ENCODE measurements at places on chromosomes 3 and 15.

- DNase-seq = peak; percentile 33
Observed at GRCh38 chr3:150544041-150544440, 2.3 kb downstream of the SERP1 start.

DNA sequence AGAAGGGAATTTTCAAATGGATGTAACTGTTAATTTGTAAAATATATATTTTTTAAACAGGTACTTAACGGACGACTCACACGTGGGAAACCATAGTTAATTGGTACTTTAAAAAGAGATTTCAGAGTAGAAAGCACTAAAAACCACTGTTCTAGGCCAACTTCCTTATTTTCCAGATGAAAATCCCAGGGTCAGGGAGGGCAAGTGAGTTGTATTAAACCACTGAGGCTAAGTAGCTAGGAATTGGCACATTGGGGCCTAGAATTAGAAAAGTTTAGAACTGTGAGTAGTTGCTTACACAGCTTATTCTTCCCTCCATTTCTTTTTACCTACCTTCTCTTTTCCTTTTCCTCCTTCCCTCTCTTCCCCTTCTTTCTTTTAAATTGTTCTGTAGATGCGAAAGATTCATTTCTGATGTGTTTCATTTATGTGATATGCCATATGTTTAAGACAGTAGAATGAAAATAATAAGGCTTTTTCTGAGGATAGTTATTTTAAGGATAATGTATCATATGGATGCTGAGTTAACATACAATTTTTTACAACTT is 4.1 kb upstream of the UTS2B start:
- DNase-seq = no peak

DNA sequence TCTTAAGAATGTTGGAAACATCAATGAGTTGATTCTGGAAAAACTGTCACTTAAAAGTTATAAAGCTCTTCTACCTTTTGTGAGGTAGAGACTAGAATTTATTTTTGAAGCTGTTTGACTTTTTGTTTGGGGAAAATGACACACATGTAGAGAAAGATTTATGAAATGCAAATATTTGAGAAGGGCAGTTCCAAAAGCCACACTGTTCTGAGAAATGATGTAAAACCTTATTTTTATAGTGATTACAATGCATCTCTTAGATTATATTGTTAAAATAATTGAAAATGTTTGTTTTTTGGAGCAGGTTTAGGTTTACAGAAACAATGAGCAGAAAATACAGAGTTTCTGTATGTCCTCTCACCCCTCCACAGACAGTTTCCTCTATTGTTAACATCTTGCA is 116.1 kb upstream of the CMC1 start:
- no peak for DNase-seq

DNA sequence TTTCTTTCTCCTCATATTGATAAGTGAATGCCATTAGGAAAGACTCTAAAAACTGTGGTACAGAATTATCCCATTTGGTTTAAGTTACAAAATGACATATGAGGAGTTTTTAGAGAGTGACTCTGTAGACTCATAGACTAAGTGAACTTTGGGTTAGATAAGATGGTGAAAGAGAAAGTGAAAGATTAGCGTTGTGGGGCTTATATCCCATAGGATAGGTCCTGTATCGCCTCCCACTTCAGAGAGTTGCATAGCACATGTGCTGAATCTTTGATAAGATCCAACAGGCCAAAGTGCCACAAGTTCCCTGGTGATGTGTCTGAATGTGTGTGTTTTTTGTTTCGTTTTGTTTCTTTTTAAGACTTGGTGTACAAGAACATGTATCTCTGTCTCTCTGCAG is 666.9 kb downstream of the MECOM start:
- no peak for DNase-seq

DNA sequence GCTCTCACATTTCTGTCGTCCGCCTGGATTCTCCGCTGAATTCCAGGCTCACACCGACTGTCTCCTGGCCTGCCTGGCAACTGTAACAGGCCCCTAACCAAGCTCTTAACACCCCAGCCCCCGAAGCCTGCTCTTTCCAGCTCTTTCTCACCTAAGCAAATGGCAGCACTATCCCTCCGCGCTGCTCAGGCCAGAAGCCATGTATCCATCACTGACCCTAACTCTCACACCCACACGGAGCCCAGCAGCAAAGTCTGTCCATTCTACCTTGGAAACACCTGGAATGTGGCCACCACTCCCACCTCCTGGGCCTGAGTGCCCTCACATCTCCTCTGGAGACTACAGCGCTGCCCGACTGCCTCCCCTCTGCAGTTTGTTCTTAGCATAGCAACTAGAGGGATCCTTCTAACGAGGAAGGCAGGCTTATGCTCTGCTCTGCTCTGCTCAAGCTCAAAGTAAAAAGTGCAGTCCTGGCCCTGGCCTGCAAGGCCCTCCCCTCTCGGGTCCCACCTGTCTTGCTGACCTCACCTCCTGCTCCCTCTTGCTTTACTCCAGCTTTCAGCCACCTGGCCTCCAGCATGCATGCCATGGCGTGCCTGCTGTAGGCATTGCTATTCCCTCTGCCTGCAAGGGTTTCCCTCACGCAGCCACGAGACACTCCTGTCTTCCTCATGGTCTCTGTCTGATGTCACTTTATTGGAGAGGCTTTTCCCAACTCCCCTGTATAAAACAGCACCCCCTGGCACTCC is 27.2 kb downstream of the FEM1B start:
- DNase-seq = no peak

DNA sequence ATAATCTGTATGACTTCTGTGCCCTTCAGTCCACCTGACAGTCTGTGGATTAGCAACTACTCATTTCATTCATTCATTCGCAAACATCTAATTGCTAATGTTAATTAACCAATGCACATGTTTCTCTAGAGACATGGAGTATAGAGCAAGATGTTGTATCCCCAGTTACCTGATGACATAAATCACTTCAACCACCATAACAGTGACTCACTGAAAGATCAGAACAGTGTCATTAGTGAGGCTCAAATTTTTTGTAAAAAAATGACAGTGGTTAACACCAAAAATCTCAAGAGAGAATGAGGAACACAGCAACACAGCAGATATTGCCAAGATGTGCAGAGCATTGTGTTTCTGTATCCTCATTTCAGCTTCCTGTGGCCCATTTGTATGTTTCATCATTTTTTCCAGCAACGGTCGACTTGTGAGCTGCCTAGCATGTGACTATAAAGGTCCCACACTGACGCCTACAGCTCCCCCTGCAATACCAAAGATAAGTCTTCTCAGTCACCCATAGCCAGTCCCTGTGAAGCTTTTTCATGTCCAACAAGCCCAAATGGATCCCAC is 3.7 kb upstream of the PLD1 start:
- DNase-seq = peak; percentile 32

DNA sequence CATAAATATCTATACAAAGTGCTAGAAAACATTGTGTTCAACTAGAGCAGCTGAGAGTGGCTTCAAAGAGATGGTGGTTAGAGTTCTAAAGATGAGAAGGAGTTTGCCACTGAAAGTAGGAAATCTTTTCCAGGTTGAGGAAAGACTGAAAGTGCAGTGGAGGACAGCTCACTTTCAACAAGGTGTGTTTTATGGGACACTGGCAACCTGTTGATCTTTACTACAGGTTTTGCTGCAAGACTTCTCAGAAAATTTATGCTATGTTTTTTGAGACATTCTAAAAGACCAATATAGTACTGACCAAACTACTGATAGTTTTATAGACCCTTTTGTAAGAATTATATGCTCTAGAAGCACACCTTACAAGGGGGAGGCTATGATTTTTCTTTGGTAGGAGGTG is 3.8 kb downstream of the CHRNA7 start:
- no peak for DNase-seq

- no peak for DNase-seq
Observed at GRCh38 chr3:35291471-35292236, 347.7 kb upstream of the ARPP21 start.

- DNase-seq = peak; percentile 61
Observed at GRCh38 chr3:97971679-97972567, at the start of gene RIOX2. Gene RIOX2, minus strand, starts transcription at chr3:97972431. Its CDS starts 4,838 bp downstream, at chr3:97967593.

GRCh38 chr3:11350374-11350773 is 78.2 kb downstream of the ATG7 start:
- DNase-seq = no peak

- DNase-seq = no peak
Observed at GRCh38 chr3:128392818-128393544, 73.7 kb downstream of the DNAJB8 start.

- DNase-seq = peak; percentile 53
Observed at GRCh38 chr3:73036694-73037591, 24.5 kb upstream of the EBLN2 start.

GRCh38 chr3:54999159-54999558 is 71.3 kb upstream of the LRTM1 start:
- peak; percentile 88 for DNase-seq

GRCh38 chr3:40602778-40603385 is 78.1 kb downstream of the ZNF621 start:
- no peak for DNase-seq

DNA sequence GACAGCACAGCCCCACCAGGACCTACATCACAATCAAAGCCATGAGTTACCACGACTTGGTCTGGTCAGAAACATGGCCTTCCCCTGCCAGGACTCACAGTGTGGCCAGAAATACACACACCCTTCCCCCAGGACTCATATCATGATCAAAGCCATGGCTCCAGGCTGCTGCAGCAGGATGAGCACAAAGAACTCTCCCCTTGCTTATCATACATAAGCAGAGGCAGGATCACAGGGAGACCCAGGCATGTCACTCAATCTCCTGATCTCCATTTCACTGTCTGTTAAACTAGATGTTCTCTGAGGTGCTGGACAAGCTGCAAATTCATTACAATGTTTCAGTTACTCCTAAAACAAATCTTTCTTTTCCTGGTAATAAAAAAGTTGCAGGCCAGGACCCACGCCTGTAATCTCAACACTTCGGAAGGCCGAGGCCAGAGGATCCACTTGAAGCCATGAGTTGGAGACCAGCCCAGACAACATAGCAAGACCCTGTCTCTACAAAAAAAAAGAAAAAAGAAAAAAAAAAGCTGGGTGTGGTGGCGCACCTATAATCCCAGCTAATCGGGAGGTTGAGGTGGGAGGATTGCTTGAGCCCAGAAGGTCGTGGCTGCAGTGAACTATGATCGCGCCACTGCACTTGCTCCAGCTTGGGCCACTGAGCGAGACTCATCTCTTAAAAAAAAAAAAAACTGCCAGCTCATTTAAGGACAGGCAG is 1.2 kb downstream of the PFKFB4 start:
- DNase-seq = no peak

GRCh38 chr3:149023951-149024350 is 32.6 kb downstream of the GYG1 start:
- DNase-seq = no peak

DNA sequence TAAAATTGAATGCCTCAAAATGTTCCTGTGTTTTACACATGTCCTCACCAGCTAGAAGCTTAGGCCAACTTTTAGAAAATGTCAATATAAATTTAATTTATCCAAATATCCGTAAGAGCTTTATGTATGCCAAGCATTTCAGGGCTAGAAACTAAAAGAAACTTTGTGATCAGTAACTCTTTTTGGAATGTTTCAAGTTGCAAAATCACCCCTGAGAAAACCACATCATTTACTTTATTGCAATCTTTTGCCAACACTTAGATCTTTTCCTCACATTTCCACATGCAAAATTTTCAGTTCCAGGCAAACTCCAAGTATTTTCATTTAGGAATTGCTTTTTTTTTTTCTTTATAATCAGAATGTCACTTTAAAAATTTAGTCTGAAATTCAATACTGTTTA is 20.1 kb upstream of the IGF1R start:
- no peak for DNase-seq

DNA sequence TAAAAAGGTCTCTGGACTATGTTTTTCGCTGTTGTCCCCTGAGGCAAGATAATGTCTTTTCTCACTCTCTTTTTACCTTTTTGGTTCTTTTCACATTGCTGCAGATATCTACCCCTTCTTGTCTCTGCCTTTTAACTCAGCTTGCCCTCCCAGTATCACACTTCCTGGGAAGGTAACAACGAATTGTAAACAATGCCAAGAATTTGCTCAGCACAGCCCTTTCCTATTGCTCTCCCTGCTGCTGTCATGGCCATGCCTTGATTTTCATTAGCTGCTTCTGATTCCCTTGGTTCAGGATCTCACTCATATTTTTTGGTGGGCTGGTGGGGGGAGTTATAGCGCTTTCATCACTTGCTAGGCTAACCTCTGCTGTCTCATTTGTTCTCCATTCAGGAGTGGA is 123.1 kb upstream of the DPH6 start:
- DNase-seq = no peak

- no peak for DNase-seq
Observed at GRCh38 chr3:152620395-152620794, 214.5 kb upstream of the P2RY1 start.

GRCh38 chr15:80326270-80326669 is 74.3 kb upstream of the CTXND1 start:
- DNase-seq = no peak

- DNase-seq = no peak
Observed at GRCh38 chr15:101318147-101318819, 23.2 kb upstream of the SNRPA1 start.

DNA sequence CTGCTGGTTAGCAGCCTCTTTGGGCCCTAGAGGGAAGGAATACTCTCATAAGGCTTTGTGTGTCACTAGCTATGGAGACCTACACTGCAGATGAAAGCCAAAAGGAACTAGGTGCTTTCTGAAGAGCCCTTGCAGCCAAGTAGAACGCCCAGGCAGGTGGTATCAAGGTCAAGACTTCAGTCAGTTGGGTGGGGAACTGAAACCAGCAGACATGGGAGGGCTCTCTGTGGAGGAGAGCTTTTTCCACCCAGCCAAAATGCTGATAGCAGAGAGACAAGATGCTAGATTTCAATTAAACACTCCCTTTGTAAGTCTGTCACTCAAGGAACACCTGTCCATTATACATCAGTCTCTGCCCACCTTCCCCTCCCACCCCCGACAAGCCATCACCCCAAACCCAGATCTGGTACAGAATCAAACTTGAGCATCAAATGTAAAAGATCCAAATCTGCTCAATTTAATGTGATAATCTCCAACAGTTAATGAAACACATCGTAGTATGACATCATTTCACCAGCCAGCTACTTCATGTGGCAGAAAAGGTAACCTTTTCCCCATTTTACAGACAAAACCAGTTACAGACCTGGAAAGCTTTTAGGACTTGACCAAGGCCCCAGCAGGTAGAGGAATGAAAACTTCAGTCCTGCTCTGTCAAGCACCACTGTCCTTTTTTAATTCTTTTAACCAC is 14.6 kb downstream of the MRPS25 start:
- DNase-seq = no peak

- DNase-seq = no peak
Observed at GRCh38 chr3:123084738-123085237, 18.0 kb downstream of the PDIA5 start.

All from brain microvascular endothelial cell (primary cell).